Stimulated activated CD8-positive, alpha-beta memory T cell treated with anti-CD3 and anti-CD28 coated beads, Interleukin-7, amount 100 ng/mL, for 1 hour (primary cell): ENCODE measurements at places on chromosomes 4 and X.

DNA sequence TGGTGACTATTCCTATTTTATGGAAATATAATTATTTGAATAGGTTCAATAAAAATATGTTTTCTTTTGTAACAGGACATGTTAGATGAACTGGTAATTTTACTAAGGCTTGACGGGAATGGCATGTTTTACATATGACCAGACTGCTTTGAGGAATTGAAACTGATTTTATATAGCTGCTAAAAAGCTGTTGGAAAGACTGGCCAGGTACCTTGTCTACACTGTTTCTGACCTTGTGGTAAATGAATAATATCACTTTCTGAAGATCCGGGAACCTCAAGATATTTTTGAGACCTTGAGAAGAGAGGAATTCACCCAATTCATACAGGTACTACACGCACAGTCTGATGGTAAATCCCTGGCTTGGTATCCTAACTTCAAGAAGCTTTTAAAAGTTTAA is 42.1 kb upstream of the USP46 start:
- DNase-seq = no peak

DNA sequence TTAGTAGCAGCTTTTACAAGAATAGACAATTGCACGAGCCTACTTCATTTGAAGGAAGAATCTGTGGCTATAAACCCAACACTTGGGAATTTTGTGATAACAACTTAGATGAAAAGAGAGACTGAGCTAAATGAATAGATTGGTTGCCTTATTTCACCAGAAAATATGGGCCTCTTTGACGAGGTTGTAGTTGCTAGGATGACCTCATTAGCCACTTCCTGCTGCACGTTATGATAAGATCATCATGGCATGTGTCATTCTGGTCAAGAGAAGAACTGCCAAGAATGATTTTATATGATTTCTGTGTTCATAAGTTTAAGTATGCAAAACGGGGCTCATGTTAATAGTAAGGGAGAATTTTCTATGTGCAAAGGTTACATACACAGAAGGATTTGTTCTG is 321.9 kb upstream of the GIMD1 start:
- no peak for DNase-seq

GRCh38 chr4:20271950-20272349 is 20.2 kb downstream of the SLIT2 start:
- DNase-seq = no peak

DNA sequence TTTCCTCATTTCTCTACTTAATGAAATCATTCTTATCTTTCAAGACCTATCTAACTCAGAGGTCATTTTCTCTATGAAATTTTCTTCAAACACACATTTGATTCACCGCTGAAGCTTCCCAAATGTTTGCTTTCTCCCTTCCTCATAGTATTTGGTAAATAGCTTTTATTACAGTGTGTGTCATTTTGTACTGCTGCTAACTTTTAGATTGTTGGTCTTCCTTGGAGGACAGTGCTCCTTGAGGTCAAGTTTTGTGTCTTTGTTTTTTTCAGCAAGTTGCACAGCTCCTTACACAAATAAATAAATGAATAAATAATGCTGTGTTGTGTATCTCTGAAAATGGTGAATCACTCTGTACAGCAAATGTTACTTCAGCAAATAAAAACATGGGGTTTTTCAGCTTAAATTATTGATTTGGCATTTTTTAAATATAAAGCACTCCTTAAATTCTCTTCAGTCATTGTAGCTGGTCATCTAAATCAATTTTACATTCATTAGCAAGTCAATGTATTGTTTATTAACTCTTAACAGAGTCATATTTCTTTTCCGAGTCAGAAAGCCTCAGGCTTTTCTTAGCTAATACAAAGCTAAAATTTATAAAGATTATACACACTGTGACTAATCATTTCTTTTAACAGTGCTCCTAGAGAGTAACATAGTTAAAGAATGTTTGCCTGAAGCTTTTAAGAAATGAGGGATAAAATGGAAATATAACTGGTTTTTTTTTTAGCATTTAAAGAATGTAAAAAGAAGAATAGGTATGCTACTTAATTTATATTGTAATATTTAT is 30.1 kb upstream of the MAD2L1 start:
- no peak for DNase-seq

GRCh38 chrX:3024176-3024575 is 17.1 kb upstream of the ARSF start:
- DNase-seq = no peak

DNA sequence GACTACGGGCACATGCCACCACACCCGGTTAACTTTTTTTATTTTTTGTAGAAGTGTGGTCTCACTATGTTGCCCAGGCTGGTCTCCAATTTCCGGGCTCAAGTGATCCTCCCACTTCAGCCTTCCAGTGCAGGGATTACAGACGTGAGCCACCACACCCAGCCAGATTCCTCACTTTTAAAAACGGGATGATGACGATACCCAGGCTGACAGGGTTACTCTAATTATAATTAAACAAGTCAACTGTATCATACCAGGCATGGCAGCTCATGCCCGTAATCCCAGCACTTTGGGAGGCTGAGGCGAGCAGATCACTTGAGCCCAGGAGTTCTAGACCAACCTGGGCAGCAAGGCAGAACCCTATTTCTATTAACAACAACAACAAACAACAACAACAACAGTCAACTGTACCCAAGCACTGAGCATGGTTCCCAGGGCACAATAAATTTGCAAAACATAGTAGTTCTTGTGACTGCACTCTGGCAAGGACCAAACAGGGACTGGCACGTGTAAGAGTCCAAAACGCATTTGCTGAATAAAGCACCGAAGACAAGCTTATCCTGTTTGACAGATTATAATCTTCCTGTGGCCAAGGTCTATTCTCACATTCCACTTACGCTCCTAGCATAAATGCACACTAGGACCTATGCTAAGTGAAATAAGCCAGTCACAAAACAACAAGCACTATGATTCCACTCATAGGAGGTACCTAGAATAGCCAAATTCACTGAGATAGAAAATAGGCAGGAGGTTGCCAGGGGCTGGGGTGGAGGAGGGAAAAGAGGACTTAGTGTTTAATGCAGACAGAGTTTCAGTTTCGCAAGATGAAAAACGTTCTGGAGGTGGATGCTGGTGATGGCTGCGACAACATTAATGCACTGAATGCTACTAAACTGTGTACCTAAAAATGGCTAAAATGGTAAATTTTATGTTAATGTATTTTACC is 77.5 kb downstream of the IRF2 start:
- DNase-seq = no peak

DNA sequence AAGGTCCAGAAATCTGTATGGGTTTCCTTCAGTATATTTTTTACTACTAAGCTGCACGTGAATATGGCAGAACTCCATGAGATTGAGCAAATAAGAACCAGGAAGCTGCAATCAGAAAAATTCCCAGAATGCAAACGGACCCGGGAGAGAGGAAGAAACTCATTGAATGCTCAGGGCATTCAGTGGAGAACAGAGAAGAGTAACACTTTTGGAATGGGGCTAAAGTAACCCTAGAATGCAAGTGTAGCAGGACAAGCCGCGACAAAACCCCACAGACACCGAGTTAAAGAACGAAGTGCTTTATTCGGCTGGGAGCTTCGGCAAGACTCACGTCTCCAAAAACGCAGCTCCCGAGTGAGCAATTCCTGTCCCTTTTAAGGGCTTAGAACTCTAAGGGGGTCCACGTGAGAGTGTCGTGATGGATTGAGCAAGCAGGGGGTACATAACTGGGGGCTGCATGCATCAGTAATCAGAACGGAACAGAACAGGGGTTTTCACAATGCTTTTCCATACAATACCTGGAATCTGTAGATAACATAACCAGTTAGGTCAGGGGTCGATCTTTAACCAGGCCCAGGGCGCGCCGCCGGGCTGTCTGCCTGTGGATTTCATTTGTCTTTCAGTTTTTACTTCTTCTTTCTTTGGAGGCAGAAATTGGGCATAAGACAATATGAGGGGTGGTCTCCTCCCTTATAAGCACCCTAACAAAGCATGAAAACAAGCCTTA is 56.4 kb downstream of the RAB28 start:
- no peak for DNase-seq

GRCh38 chr4:4614925-4615678 is 73.3 kb upstream of the STX18 start:
- DNase-seq = no peak

GRCh38 chr4:154560419-154560801 is 2.4 kb upstream of the FGB start:
- no peak for DNase-seq

GRCh38 chr4:13329963-13330362 is 154.2 kb downstream of the RAB28 start:
- DNase-seq = no peak

DNA sequence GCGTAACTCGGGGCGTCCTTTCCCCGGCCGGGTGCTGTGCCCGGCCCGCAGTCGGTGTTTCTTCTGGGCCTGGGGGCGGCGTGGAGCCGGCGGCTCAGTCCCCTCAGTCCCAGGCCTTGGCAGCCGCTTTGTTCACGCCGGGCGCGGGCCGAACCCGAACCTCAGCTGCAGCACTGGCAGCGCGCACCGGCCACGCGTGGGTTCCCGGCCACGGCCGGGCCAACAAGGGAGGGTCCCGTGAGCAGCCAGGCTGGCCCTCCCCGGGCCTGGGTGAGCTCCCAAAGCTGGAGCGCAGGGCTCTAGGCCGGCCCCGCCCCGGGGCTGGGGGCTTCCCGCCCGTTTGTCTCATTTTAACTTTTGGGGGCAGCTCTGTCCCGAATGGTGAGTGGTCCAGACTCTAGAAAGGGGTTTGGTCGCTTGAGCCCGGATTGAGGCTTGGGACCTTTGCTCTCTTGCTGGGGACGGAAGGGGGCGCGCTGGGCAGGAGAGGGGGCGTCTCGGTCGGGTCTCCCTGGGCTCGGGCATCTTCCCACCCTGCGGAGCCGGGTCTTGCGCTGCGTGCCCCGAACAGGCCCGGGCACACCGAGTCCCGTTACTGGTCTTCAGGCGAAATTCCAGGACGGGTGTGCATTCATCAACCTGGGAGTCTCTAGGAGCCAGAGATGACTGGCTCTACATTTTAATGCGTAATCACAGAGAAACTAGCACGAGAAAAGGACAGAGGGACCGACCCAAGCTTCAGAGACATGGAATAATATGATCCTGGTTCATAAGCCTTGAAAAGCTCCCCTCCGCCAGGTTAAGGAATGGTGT is 177.1 kb downstream of the CBR4 start:
- no peak for DNase-seq

GRCh38 chr4:138706201-138706600 is 309.4 kb upstream of the NOCT start:
- no peak for DNase-seq

GRCh38 chrX:136780763-136781162 is at the start of gene ARHGEF6:
ARHGEF6 (minus strand) TSS chrX:136780932; CDS start chrX:136780882, 50 bp downstream.
- no peak for DNase-seq

DNA sequence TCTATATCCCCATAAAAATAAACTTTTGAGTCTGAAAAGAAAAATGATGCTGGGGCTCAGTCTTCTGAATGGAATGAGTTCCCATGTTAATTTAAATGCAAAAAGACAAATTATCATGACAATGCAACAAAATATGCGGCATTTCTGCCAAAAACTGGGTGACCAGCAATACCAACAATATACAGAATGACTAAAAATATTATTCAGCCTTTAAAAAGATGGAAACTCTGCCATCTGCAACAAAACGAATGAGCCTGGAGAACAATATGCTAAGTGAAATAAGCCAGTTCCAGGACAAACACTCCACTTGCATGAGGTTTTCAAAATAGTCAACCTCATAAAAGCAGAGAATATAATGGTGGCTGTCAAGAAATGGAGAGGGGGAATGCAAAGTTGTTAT is 558.5 kb downstream of the IL15 start:
- no peak for DNase-seq

- no peak for DNase-seq
These were observed 73.9 kb downstream of the SLC2A9 start for GRCh38 chr4:9947168-9948062.

GRCh38 chrX:43676971-43677572 is 21.0 kb downstream of the MAOA start:
- no peak for DNase-seq

GRCh38 chr4:102064747-102065442 is 274.4 kb downstream of the BANK1 start:
- DNase-seq = no peak

DNA sequence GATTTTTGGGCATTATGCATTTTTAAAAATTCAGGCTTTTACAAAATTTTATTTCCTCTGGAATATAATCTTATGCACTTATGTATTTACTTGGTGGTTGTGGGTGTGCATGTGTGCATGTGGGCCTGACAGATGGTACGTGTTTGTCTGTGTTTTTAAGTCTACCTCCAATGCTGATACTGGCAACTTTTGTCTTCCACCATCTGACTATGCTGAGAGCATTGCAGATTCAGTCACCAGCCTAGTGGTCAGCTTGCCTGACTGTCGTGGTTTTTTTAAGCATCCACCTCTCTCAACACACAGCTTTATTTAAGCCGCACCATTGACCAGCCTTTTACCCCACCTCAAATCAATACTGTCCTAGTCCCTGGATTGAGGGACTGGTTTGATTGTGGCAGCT is 37.1 kb downstream of the FSTL5 start:
- no peak for DNase-seq

- no peak for DNase-seq
These were observed 135.4 kb upstream of the PSAPL1 start for GRCh38 chr4:7569810-7570783.

- DNase-seq = no peak
These were observed 107.8 kb upstream of the SCML1 start for GRCh38 chrX:17629519-17629918.

DNA sequence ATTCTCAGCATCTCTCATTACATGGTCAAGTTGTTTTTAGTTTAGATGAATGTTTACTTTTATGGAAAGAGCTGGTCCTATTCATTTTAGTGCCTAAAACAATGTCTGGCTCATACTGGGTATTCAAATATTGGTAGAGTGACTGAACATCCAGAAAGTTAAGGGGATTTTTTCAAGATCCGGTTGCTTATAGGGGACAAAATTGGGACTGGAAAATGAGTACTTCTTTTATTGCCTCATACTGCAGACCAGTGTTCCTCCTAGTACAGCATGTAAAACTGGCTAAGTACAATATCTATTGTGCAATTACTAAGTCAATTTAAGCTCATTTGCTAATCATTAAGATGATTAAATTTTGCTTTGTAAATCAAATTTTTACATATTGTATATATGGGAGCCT is 13.9 kb downstream of the RP2 start:
- no peak for DNase-seq

- DNase-seq = no peak
These were observed 56.3 kb downstream of the ENOX2 start for GRCh38 chrX:130846746-130847145.

DNA sequence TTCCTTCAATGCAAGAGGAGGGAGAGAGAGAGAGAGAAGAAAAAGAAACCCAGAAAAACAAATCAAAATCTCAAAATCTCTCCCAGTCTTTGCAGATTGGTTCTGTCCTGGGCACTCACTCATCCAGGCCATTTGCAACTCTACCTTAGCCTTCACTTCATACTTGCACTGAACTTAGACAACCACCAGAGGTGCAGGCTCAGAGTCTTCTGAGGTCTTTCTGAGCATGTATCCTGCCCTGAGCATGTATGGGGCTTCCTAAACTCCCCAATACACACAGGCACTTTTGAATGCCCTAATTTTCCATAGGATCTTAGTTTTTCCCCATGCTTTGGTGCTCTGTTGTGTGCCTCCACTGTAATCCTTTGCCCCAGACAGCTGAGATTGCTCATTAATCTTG is 2.9 kb downstream of the CFI start:
- no peak for DNase-seq

GRCh38 chr4:127484117-127484516 is 148.6 kb upstream of the INTU start:
- DNase-seq = no peak
